ENCODE measurements at places on chromosomes 6 and 20.

DNA sequence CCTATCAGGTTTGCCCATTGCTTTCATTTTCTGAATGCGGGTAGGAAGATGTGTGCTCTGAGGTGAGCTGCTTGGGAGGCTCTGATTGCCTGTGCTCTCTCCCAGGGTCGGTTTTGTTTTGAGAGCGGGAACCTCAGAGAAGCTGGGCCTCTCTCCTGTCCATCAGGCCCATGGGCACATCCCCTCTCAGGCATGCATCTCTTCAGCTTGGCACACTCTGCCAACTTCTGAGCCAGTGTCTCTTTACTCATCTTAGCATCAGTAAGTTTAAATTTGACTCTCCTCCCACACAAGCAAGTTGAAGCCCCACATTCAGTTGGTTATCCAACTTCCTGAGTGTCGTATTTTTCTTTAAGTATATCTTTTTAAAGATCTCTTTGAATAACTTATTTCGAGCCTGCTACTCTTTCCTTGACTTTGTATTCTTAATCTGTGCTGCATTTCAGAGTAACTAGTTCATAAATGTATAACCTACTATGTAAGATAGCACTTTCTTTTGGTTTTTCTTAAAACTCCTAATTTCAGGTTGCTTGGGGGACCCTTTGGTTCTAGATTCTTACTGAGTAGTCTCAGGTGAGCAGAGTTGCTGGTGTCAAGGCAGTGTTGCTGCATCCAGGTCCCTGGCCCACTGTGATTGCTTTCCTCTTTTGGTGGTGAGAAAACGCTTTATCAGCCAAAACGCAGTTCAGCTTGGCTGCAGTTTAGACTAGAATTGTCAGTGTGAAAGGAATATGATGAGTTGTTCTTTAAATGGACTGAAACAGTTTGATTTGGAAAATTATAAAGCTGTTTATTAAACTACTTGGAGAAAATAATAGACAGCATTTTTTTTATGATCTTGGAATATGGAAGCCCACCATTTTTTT, 54.8 kb downstream of the SNX9 start:
- DNase-seq, result no peak

DNA sequence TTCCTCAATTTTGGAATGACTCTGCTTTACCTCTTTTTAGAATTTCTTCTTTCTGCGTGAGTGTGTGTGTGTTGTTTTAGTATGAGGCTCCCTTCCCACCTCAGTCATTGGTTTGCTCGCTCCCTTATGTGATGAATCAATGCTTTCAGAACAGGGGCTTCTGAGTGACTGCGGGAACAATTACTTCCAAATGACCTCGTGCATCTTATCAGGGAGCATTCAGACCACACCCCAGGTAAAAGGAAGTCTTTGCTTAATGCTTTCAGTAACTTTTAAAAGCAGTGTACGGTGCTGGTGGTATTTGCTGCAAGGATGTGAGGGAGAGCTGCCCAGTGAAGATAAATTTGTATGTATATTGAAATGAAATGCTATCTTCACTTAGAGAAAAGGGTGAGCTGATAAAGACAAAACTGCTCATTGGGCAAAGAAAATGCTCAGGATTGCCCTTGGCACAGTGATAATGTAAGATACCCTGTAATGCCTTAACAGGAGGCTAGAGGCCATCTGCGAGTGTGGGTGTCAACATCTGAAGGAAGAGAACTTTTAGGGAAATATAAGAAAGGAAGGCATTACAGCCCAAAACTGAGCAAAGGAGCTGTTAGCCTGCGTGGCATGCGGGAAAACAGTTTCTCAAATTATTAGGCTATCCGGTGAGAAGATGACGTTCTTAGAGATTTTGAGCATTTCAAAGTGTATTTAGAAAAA, at the start of gene MLIP:
Gene MLIP (plus strand): TSS at position 103 of the 705 bp plus-strand sequence. CDS start 37 bp downstream, at position 140.
- no peak for DNase-seq

- no peak for DNase-seq
These were observed 4.7 kb upstream of the SLC22A2 start for GRCh38 chr6:160263196-160263939.

GRCh38 chr6:134035823-134036296, 16.6 kb downstream of the SLC2A12 start:
- peak; percentile 94 for DNase-seq

DNA sequence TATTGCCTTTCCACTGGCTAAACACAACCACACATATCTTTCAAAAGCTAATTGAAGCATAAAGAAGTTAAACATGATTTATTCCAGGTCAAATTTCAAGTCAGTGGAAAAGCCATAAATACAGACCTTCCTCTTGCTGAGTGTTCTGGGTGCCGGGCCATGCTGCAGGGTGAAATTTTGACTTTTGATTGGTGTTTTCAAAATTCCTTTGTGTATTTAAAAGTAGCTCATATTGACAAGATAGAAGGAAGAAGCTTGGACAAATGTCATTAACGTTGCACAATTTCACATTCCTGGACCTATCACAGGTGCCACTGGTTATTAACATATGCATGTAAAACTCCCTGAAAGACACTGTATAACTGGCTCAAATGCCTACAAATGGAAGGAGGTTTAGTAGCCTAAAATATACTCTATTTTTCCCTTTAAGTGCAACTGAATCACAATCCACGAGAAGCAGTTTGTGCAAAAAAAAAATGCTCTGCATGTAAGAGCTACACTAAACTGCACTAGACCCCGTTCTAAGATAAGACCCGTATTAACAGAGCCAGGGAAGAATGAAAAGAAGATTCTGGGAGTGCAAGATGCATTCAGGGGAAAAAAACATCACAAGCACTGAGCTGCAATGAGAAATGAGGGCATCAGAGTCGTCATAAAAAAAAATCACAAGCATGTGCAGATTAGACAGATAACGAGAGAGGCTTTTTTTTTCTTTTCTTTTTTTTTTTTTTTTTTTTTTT, 30.4 kb downstream of the ATXN1 start:
- DNase-seq, result no peak

DNA sequence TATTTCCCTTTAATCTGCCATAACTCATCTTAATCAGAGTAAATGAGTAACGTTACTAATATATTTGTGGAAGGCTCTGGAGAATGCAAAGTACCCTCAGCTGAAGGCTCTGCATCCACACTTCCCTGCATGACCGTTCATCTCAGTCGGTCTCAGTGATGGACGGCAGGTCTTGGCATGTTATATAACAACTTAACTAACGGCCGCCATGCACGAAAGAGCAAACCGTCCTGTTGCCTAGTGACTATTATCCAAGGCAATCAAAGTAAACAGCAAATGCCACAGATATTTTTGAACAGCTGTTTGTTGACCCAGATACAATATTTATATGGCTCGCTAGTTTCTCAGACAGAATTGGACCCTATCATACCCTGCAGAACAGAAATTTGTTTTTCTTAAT, 194.9 kb upstream of the SMLR1 start:
- DNase-seq, result no peak

DNA sequence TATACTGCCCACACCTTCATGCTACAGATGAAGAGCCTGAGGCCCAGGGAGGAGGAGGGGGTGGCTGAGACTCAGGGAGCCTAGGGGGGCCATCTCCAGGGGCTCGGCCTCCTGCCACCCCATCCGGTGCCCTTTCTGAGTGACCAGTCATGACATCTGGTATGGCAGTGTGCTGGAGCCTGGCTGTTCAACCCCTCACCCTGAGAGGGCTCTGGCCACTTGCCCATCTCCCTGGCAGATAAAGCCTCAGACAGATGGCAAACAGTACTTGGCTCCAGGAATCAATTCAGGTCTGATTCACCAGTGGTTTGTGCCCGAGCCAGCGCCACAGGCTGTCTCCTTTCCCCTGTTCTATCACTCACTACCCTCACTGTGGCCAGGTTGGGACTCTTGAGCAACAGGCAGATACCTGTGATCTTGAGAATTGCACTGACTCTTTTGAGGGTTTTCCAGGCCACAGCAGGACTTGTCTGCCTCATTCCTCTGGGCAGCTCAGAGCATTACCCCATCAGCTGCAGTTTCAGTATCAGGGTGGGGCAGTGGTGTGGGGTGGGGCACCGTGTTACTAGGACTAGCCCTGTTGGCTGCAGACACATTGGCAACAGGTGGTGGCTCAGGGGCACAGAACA, 22.8 kb downstream of the SRSF3 start:
- no peak for DNase-seq

- peak; percentile 40 for DNase-seq
These were observed 133.6 kb downstream of the ALDH8A1 start for GRCh38 chr6:134816300-134816699.

DNA sequence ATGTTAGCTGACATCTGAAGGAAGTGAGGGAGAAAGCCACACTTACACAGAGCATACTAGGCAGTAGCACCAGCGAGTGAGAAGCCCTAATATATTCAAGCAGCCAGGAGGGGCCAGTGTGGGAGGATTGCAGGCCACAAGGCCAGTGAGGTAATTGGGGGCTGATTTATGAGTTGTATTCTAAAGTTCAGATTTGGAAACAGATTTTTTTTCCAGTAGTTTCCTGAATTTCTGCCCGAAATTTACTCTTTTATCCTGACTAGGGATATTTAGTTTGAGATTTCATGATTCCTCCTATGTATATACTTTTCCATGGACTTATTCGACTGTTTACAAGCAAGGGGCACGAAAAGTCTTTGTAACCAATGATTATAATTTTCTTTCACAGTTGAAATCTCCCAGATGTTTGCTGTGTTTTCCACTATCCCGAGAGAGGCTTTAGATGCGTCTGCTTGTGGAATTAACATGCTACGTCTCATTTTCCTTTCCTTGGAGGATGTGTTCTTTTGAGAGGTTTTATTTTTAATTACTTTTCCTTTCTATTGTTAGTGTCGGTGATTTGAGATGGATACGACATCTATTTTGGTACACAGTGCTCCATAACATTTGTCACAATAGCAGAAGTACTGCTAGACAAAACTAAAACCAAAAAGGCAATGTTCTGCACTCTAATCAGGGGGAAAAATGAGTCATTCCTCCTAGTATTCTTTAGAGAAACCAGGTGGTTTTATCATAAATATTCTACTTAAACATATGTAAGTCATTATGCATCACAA, 356.3 kb upstream of the HSF2 start:
- DNase-seq, result no peak

- DNase-seq, result no peak
These were observed 135.1 kb upstream of the SLC22A23 start for GRCh38 chr6:3591970-3592369.

DNA sequence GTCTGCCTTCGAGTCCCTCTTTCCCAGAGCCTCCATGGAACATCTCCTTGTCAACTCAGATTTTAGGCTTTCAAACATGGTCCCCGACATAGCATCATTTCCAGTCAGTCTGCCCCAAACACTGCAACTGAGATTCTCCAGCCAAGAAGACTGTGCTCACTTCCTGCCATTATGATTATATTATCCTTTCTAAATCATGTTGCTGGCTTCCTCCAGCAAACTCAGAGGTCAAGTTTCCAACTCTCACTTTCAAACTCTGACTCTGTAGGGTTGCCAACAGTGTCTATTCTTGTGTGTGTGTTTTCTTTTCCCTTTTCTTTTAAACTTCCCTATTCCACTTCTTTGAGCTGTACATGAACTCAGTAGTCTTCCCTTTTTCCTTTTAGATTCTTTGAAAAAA, 61.2 kb upstream of the TRAF3IP2 start:
- DNase-seq, result no peak

- DNase-seq, result peak; percentile 86
These were observed 198.9 kb downstream of the MTFR2 start for GRCh38 chr6:136051140-136051775.
